T-helper 9 cell (primary cell): ENCODE measurements at places on chromosomes 5 and 9.

- no peak for DNase-seq
These were observed 164.4 kb upstream of the OR13F1 start for GRCh38 chr9:104339692-104340091.

DNA sequence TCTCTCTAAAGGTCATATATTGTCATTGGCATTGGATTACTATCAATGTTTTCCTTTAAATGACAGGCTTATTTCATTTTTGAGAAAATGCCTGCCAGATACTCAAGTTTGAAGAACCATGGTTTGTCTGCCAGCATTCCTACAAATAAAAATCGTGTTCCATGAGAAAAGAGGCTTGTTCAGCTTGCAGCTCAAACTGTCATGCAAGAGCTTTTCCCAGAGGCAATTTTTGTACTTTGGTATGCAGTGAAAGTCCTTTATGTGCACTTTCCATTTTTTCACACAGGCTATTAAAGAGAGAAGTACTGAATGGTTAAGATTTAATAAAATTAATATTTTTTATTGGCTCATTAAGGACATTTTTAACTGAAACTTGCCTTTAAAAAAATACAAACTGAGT is 110.4 kb downstream of the FBXO4 start:
- no peak for DNase-seq

DNA sequence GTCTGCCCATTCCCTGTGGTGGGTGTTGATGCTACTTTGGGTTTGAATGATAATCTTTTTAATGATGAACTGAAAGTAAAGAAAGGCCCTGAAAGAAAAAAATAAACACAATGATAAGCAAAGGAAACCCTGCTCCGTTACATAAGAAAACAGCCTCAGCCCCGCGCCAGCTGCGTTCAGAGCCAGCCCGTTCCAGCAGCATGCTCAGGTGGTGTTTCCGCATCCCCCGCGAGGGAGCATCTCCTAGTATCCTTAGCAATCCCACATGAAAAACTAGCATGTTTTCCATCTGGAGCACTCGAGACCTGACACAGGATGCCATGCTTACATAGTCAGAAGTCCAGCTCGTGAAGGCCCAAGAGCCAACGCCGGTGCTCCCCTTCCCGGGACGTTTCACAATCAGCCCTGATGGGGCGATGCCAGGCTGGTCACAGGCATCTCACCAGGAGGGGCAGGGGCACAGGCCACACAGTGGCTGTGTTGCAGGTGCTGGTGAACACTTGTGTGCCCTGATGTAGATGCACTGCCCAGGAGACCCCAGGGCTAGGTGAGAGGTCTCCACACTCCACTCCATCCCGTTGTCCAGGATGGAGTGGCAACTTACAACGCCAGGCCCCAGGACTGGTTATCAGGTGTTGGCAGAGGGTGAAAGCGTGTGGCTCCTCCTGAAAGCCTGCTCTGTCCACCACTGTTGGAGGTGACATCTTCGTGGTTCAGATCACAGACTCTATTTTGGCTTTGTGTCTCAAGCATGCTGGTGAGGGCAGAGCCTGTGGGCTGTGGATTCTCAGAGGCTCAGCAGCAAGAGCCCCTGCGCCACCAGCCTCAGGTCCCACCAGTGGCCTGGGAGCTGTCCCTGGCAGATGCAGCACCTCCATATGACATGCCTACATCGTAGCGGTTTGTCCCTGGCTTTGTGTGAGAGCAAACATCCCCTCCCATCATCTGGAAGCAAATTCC is 246.8 kb upstream of the IRX1 start:
- no peak for DNase-seq

DNA sequence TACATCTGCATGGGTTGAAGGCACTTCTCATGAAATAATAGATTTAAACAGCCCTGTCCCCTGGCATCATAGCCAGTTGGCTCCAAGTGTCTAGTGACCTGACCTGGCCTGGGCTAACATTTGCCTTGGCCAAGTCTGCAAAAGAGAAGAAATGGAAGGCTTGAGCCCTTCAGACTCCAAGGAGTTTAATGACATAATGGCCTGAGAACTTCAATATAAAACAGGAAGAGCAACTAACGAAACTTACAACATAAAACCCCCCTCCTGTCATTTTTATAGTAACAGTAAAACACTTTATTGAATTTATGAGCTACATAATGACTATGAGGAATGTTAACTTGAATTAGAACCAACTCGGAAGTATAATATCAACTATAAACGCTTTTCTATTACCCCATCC is 218.8 kb upstream of the TBCA start:
- DNase-seq = no peak

DNA sequence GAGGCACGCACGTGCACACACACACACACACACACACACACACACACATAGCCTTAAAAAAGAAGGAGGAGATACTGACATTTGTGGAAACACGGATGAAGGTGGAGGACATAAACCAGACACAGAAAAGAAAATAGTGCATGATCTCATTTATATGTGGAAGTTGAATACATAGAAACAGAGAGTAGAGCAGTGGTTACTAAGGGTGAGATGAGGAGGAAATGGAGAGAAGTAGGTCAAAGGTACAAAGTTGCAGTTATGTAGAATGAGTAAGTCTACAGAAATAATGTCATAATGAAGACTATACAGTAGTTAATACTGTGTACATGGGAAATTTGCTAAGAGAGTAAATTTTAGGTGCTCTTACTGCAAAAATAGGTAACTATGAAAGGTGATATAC is 412.2 kb upstream of the CDH9 start:
- no peak for DNase-seq
